ENCODE measurements at places on chromosomes 7 and 10.

DNA sequence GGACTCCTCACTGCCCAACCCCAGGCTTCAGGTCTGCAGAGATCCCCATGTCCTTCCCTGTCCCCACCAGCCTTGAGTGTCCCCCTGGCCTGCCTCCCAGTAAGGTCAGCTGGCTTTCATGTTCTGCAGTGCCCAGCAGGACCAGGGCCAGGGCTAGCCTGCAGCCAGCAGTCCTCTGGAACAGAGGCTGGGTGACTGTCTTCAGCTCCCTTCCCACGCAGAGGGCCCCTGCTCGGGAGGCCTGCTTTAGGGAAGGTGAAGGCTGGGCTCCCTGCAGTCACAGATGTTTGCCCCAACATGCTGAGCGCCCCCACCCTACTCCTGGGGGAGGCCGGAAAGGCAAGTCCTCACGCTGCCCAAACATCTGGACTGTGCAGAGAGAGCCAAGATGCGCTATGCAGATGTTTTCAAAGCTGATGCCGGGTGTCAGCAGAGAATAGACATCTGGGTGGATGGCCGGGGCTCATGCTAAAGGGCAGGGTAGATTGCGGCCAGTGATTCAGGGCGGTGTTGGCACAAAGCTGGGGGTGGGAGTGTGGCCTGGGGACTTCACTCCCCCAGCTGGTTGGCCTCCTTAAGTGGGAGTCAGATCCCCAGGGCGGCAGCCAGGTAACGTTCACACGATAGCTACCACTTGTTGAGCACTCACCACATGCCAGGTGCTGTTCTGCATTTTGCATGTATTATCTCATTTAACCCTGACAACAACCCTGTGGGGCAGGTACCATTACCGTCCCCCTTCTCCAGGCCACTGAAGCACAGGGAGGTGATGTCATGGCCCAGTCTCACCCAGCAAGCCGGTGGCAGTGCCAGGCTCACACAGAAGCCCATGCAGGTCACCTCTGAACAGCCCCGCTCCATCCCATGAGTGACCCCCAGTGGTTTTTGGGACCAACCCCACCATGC is 71.2 kb upstream of the COL13A1 start:
- no peak for DNase-seq

GRCh38 chr10:80452069-80452468 is 2.0 kb upstream of the TSPAN14 start:
- no peak for DNase-seq

DNA sequence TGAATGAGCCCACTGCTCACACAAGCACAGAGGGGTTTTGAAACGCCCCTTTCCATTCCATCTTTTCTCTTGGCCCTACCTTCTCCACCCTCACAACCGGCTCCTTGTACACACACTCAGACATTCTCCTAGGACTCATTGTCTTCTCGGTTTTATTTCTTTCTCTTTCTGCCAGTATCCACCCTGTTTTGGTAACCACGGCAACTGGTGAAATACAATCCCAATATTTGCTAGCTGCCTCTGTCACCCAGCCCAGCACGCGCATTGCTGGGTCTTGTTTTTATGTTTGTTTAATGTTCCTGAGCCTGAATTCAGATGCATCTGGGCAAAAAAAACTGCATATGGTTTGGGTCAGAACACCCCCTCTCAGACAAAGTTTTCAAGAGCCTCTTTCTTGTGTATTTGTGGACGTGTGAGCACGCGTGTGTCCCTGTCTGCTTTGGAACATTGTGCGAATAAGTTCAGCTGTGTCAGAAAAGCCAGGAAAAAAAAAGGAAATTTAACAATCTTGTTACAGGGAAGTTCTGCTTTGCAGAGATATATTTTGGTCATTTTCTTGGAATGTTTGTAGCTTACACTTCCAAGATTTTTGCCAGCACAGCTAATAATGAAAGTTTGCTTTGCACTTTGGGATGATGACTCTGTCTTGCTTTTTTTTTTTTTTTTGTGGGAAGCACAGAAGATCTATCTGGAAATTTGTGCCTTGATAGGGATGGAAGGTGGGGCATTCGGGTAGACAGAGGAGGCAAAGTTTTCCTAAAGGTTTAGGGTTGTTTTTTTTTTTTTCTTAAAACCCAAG is 225.9 kb downstream of the TRIL start:
- DNase-seq = no peak

DNA sequence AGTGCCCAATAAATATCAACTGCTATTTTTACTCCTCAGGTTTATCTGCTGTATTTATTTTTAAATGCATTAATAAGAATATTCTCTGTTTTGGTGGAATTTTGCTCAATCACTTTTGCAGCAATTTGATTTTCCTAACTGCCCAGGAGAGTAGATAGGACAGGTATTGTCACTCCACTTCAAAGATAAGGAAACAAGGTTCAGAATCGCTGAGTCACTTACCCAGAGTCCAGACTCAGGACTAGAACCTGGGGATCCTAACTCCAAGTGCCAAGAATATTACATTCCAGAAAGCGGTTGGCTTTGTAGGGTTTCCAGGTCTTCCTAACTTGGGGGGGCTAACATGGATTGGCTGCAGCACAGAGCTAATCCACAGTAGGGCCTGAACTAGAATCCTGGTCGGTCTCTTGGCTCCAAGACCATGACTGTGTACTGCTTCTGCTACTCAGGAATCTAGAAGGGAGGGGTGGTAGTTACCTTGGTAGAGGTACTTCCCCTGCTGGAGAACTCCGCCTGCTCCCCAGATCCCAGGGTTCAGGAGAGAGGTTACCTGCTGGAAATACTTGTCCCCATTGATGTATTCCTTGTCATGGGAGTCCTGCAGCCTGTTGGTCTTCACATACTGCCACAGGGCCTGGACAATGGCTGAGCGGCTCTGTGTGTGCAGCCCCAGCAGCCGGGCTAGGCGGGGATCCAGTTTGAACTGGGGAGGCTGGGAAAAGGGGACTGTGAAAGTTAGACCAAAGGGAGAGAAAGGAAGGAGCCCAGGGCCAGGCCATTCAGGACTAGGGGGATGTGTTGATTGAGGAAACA is 7.3 kb downstream of the SMARCD3 start:
- DNase-seq = no peak

GRCh38 chr7:129609666-129610065 is 1.9 kb upstream of the NRF1 start:
- no peak for DNase-seq

GRCh38 chr10:51783941-51784340 is 84.5 kb upstream of the CSTF2T start:
- DNase-seq = no peak

DNA sequence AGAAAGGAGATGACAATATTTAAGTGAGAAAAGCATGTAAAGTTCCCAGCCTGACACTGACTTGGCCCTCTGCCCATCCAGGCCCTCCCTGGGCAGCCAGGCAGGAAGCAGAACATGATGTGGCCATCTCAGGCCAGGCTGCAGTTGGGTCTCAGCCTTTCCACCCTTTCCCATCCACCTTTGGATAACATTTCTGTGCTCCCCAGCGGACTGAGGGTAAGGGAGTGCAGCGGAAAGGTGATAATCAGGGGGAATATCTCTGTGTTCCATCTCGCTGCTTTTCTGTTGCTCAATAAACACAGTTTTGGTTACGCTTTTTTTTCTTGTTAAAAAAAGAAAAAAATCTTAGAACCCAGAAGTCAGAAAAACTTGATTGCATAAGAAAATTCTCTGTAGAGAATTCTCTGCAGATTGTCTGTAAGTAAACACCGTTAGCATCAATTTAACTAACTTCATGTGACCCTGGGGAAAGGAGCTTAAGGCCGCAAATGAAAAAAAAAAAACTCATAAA is 37.2 kb upstream of the TARP start:
- DNase-seq = no peak

GRCh38 chr7:7176406-7177043 is 5.8 kb upstream of the C1GALT1 start:
- no peak for DNase-seq

- DNase-seq = no peak
Observed at GRCh38 chr7:37097983-37098382, 350.7 kb downstream of the ELMO1 start.

DNA sequence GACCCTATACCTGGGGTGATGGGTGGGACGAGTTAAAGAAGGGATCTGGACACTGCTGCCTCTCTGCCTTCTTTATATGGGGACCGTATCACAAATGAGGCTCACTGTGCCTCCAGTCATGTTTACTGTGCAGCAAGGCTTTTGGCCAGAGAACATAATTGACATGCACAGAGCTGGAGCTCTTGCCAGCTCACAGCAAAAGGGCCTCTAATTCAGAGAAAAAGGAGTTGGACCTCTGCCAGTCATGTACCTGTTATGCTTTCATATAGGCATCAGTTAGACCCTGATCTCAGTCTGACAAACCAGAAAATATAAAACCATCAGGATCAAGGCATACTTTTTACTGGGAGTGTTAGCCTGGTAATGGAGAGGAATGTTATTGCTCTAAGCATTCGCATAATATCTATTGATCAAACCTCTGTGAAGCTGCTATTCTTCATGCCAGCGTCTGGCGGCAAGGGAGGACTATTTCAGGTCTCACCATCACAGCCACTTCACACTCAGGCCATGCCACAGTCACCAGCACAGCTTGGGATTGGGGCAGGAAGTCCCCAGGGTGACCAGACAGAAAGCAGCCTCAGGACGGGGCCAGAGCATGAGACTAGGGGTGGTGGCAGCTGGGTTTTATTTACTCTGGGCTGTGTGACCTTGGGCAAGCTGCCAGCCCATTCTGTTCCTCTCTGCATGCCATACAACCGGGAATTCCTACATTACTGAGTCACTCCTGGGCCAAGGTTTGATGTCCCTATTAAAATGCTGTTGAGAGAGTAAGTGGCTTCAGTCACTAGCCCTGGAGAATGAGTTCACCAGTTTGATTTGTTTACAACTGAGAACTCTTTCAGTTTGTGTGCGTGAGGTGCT is 90.1 kb downstream of the NPSR1 start:
- DNase-seq = no peak

- DNase-seq = no peak
Observed at GRCh38 chr7:81767926-81768325, 1.9 kb downstream of the HGF start.

DNA sequence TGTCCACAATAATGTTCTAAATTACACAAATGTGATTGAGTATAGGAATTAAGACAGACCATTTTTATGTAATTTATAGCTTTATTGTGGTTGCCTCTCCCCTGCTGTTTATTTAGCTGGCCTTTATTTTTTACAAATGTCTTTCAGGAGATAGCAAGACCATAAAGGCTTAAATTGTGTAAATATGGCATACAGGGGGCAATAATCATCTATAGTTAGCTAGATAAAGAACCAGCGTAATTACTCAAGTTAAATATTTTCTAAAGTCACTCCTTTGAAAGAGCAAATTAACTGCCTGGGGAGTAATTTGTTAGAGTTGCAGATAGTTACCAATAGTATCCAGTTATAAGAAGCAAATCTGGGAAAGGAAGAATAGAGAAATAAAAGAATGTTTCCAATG is at the start of gene MALRD1:
Gene MALRD1 (plus strand): TSS at position 313 of the 400 bp plus-strand sequence. CDS start 138 bp downstream, outside the sequence.
- DNase-seq = no peak

GRCh38 chr10:47456079-47456785 is 27.7 kb downstream of the ANXA8 start:
- no peak for DNase-seq
